CD4-positive, alpha-beta T cell treated with Interleukin-21 for 1 hour (primary cell): ENCODE measurements at places on chromosomes 5 and 9.

DNA sequence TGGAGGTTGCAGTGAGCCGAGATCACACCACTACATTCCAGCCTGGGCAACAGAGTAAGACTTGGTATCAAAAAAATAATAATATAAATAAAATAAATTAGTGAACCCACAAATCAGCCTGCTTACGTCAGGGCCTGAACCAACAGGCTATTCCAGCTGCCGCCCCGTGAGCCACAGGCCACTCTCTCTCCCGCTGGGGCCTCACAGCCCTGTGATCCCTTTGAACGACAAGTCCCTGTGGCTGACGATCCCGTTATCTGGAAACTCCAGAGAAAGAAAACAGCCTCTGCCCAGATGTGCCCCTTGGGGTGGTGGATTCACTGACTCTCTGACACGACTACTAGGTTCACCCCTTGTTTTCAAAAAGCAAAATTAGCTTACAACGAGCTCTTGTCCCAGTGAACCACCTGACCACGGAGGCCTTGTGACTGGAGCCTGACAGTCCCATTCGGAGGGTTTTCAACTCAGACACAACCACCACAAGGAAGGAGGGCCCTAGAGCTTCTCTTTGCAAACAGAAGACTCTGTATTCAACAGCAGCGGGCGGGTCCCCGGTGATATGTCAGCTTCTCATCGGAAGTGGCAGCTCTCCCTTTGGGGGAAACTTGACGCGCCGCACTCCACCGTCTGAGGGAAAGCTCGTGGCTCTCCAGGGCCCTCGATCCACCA, 4.4 kb upstream of the DIPK1B start:
- DNase-seq: no peak

- no peak for DNase-seq
These were observed 9.8 kb downstream of the DOCK2 start for GRCh38 chr5:169646856-169647255.

GRCh38 chr5:76986825-76987526, 34.1 kb downstream of the CRHBP start:
- DNase-seq: no peak

DNA sequence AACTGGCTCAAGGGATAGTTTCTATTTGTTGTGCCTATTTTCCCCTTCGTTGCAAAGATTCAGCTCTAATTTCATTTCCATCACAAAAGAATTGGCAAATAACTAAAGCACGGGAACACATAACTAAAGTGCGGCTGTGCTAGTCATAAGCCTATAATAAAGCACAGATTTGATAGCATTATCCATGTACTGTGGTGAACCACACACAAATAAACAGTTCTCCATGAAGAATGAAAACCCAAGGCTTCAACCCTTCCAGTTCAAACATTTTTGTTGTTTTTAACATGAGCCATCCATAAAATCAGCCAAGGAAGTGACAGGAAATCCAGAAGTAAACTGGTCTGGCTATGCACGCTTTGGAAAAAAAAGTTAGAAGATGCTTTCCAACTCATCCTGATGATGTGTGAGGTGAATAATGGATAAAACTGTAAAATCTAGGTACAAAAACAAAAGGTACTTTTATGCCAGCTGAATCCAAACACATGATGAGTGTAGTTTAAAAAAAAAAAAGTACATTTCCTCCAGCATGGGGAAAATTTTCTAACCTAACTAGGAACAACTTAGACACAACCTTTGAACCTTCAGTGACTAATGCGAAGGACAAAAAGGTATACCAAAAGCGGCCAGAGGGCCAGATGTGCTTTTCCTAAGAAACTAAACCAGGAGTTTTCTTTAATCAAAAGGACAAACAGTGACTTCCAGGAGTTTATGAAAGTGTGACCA, 10.2 kb downstream of the ZNF608 start:
- DNase-seq: no peak

GRCh38 chr5:10562201-10563109, 1.4 kb upstream of the ANKRD33B start:
- no peak for DNase-seq
